Stimulated activated CD8-positive, alpha-beta memory T cell treated with anti-CD3 and anti-CD28 coated beads, Interleukin-7, amount 100 ng/mL, for 48 hours (primary cell): ENCODE measurements at places on chromosomes 12 and 14.

- DNase-seq: no peak
Measured at GRCh38 chr12:100959481-100959880, 164.9 kb downstream of the ANO4 start.

DNA sequence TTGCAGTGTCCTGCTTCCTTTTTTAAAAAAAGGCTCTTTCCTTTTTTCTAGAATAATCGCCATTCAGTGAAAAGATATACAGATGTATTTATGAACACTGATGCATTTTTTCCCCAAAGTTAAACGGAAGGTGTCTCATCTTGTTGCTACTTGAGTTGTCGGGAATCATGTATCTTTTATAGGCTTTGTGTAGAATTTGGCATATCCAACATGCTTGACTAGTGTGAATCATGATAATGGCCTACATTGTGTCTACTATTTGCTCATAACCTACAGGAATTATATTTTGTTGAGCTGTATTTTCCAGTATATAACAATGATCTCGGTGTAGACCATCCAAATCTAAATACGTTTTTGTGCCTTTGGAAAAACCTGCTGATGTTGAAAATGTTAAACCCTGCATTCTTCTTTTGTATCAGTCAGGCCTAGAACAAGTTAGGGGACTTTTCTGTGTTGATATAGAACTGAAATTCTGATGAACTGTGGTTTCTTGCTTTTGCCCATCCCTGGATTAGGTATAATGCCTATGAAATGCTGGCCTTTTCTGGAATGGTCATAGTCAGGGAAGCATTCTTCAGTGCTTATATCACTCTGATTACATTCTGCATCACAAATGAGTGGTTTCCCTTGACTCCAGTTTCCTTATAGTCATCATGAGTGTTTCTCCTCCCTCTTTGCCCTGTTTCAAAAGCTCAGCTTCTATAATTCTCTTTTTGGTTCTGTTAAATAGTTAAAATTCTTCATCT, 10.8 kb downstream of the BMAL2 start:
- DNase-seq: no peak

- no peak for DNase-seq
Measured at GRCh38 chr12:96084624-96085023, 49.2 kb upstream of the LTA4H start.

DNA sequence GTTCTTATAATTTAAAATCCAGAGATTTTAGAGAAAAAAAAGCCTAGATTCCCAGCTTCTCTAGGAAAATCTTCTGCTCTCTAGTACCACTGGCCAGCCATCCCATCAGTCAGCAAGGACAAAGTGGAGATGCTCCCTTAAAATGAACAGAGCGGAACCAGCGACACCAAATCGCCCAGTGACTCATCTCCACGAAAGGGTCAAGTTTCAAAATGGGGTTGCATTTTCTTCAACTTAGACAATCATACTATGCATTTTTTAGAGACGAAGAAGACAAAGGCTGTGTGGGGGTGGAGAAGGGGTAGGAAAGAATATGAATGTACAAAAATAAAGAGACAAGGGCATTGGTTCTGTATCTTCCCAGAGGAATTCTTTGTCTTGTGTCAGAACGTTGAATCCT, 212.0 kb downstream of the SLC15A4 start:
- DNase-seq: no peak

DNA sequence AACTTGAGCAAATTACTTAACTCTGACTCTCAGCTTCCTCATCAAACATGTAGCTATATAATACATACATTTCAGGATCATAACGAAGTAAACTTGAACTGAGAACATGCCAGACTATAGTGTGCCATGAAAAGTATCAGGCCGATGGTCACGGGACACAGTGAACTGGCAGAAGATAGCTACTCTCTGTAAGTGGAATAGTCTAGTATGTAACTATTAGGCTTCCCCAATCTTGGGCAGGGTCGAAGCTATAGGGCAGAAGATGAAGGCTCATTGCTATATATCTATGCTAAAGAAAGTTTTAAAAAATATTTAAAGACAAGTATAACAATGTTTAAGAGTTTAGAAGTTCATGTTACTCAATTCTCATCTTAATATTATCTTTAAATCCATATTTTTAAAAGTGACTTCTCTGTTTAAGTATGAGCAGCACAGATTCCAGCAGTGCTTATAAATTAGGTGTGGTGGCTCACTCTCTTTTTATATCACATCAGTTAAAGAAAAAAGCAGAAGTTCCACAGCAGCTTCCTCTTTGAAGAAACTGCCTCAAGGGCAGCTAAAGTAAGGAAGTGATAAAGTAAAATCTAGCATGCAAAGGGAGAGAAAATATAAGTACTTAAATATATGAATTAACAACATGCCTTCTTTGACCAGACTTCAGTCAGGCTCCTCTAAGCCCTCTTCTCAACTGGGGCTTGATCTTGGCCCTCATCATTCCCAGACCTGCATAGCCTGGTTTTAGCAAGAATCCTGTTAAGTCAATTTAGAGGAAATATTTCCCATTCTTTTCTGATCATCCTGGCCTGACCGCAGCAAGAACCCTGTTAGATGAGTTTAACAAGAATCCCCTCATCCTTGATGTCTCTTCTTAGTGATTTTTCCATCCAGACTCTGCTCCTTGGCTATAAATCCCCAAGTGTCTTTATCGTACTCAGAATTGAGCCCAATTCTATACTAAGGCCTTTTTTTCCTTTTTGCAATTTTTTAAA, 8.4 kb upstream of the GLIPR1 start:
- no peak for DNase-seq

GRCh38 chr12:58148405-58148804, 207.0 kb downstream of the ATP23 start:
- no peak for DNase-seq

GRCh38 chr12:85835426-85836196, 598 bp downstream of the RASSF9 start:
- DNase-seq: no peak

- DNase-seq: no peak
Measured at GRCh38 chr14:57464008-57464730, 29.5 kb downstream of the CCDC198 start.

GRCh38 chr14:104556256-104557021, 23.1 kb upstream of the C14orf180 start:
- no peak for DNase-seq

DNA sequence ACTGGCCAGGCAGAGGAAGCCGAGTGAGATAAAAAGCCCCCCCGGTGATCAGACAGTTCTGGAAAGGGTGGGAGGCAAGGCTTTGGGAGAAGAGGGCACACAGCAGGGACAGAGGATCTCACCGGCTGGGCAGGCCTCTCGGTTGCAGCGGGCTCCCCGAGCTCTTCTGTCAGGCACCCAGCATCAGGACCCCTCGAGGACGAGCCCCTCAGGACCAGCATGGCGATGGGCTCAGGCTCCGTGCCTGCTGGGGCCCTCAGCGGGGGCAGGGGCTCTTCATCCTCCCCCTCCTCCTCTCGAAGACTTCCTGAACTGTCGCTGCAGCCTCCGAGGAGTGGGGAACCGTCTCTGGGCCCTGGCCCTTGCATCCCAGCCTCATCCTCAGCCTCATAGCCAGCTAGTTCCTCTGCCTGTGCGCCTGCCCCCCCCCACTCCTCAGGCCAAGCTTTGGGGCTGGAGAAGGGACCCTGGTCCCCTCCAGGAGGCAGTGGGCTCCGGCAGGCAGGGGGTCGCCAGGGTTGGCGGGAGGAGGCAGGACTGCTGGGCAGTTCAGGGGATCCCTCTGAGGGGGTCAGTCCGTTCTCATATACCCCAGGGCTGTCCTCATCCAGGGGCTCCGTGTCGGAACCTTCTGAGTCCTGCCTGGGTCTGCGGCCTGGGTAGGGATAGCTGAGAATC, 3.4 kb upstream of the AP1G2 start:
- no peak for DNase-seq

GRCh38 chr14:84519836-84520235, 1010.1 kb upstream of the FLRT2 start:
- DNase-seq: no peak

- no peak for DNase-seq
Measured at GRCh38 chr12:75690296-75690955, 179.0 kb upstream of the KRR1 start.

DNA sequence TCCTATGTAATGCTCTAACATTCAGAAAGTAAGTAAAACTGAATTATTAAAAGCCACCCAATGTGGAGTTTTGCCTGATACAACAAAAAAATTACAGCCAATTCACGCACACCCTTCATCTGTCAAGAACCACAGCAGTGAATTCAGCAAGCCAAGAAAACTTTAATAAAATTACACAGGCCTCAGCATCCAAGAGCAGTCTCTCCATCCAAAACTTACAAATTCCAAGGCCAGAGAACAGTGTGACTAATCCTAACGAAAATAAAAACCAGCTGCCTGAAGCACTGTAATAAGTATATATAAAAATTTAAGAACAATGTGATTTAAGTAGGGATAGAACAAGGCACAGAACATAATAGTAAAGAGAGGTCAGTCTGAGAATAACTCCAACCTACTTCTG, 54.2 kb downstream of the SIX6 start:
- DNase-seq: no peak

DNA sequence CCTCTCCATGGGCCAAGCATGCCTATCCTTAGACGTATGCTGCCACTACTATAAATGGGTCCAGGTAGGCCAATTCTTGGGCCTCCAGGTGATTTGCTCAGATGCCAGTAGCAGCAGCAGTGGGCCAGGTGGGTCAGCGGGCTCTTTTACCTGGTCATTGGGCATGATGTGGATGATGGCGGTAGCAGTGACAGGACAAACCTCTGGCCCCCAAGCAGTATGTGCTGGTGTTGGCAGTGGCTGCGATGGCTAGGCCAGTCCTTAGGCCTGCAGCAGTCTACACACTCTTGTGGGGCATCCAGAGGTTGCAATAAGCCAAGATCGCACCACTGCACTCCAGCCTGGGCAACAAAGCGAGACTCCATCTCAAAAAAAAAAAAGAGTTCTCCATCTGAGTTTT, 19.1 kb upstream of the VASH1 start:
- no peak for DNase-seq

DNA sequence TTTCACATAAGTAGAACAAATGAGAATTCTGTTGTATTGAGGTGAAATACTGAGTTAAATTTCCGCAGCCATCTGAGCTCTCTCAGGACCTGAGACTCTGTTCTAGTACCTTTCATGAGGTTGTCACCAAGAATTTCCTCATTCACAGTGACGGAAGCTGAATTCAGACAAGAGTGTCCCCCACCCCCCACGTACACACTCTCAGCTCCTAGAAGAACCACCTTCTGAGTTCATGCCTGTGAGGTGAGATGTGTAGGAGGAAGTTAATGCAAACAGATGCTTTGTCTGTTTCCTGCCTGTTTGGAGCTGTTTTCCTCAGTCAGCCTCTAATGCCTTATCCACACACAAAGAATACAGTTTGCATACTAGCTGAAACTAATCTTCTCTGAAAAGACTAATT, 18.2 kb downstream of the BICDL1 start:
- DNase-seq: no peak

GRCh38 chr12:46723629-46724419, 102.0 kb downstream of the SLC38A4 start:
- DNase-seq: no peak

DNA sequence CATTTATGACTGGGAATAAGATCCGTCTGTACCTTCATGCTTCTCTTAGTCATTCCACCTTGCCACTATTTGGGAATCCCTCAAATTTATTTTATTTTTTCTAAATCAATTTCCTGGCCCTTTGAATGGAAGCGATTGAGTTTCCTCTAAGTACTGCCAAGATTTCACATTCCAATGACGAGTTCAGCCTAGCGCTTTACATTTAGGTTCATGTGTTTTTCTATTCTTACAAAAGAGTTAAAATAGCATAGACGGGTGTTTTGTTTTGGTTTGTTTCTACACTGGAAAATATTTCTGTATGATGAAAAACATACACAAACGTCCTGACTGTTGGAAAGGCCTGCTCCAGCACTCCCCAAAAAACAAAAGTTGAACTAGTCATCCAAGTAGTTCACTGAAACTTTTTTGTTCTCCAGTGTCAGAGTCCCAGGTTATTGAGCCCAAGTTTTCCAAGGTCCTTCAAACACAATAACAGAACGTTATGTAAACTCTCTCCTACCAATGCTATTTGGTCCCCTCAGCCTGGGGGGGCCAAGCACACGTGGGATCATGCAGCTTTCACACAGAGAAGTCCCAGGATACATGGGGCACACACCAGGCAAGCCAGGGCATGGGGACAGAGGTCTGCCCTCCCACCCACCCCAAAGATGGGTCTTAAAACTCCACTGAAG, 74.8 kb upstream of the FOXN3 start:
- DNase-seq: no peak

DNA sequence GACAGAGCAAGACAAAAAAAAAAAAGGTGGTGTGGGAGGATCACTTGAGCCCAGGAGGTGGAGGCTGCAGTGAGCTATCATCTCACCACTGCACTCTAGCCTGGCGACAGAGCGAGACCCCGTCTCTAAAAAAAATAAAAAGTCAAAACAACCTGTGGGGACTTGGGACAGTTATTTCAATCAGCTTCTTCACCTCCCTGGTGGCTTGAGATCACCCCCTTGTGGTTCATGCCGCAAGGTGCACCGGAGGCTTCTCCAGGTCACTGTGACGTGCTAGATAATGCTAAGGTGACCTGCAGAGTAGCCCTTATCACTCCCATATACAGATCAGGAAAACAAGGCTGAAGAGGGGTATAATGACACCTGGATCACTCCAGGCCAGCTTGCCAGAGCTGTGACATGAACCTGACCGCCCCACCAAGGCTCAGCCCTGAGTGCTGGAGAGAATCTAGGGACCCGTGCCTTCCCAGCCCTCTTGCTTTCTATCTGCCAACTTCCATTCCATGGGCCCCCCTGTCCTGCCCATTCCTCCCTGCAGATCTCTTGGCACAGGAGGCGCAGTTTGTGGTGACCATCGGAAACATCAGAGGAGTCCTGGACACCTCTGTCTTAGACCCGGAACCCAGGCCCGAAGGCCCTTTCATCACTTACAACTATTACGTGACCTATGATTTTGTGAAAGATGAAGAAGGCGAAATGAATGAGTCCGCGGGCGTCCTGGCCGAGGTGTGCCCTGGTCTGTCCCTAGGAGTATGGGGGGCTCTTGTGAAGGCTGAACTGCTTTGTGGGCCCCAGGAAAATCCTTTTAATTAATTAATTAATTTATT, 8.1 kb downstream of the LRRC43 start:
- DNase-seq: peak; percentile 58

GRCh38 chr12:21350975-21351374, 16.3 kb upstream of the SLCO1A2 start:
- DNase-seq: no peak
